ENCODE measurements at places on chromosomes 1 and 21. TPM values are rescaled to one million over a fixed set of nuclear protein-coding genes. Genes with fewer than 3 reads are reported as not detected.

DNA sequence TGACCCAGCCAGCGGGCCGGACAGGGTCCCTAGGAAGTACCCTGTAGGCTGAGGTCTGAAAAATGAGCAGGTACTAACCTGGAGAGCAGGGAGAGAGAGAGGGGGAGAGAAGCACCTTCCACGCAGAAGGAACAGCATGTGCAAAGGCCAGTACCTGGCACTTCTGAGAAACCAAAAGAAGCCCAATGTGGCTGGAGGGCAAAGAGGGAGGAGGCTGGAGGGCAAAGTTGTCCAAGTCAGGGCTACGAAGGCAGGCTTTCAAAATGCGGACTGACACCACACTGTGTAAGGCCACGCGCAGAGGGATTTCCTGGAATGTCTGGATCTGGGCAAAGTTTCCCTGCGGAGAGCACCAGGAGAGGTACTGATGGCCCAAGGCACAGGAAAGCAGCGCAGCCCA lies 64.4 kb downstream of the SSBP3 start:
- H3K4me3 ChIP-seq: no peak overlapping the region
- peaks cover 39% of the 10 kb centered on the region for H3K4me1 ChIP-seq
- peak overlapping the region; percentile 54 for H3K27ac ChIP-seq
- H3K27me3 ChIP-seq: no peaks in the 10 kb centered on the region

DNA sequence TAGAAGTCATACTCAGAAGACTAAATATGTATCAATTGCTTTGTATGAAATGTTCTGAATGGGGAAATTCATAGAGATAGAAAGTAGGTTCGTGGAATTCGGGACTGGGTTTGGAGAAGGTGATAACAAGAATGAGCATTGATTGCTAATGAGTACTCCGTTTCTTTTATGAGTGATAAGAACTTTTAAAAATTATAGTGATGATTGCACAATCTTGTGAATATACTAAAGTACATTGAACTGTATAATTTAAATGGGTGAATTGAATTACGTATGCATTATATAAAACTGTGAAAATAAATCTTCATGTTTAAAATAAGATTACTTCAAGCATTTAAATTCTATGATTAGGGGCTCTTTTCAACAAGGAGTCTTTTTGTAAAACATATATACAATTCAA lies 425.6 kb upstream of the NCAM2 start:
- no peaks in the 10 kb centered on the region for H3K27me3 ChIP-seq
- no peak overlapping the region for H3K4me3 ChIP-seq
- no peak overlapping the region for H3K27ac ChIP-seq

DNA sequence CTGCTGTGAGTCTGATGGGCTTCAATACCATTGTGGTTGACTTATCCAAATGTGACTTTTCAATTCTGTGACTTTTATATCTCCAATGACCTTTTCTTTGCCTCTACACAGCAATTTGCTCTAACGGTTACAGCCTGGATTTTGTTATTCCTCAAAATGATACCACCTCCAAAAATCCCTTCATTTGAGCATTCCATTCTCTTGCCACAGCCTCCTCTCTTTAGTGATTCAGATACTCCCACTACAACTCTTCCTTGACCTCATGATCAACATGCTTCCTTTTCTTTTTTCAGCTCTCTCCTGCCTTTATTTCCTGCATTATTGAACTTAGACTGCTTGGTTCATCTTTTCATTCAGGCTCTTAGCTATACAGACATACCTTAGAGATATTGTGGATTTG lies 16.6 kb upstream of the IL19 start:
- H3K27me3 ChIP-seq: peaks cover 4% of the 10 kb centered on the region
- no peaks in the 10 kb centered on the region for H3K36me3 ChIP-seq
- no peak overlapping the region for H3K4me3 ChIP-seq
- DNase-seq: no peak

Gene RPS6KA1
- 202 TPM for total RNA-seq

Data from transverse colon (tissue), 4 donors.